ENCODE measurements at places on chromosomes 11 and 22.
A peak's percentile ranks its signal among the peaks of the same experiment; 100 is the strongest.

- no peak for DNase-seq
These were observed 87.0 kb downstream of the FAM168A start for GRCh38 chr11:73510877-73511276.

DNA sequence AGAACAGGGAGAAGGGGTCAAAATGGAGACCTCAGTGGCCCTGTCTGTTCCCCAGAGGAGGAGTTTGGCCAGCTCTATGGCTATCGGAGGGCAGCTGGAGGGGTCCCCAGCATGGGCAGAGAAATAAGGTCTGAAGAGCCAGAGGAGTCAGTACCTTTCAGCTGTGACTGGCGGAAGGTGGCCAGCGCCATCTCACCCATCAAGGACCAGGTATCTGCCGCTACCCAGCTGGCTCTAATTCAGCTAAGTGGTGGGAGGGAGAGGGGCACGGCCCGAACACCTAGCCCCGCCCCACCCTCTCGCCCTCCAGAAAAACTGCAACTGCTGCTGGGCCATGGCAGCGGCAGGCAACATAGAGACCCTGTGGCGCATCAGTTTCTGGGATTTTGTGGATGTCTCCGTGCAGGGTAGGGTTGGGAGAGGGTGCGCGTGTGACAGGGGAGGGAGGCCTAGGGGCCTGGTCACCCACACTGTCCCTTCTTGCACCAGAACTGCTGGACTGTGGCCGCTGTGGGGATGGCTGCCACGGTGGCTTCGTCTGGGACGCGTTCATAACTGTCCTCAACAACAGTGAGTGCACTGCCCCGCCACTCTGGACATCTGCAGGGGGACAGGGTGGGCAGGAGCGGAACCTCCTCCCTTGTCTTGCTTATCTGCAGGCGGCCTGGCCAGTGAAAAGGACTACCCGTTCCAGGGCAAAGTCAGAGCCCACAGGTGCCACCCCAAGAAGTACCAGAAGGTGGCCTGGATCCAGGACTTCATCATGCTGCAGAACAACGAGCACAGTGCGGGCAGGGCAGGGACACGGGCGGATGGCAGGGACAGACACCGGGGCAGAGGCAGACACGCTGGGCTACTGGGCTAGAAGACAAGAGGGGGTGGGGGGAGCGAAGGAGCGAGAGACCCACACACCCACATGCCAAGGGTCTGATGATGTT lies 2.8 kb downstream of the CTSW start:
- DNase-seq, result no peak

DNA sequence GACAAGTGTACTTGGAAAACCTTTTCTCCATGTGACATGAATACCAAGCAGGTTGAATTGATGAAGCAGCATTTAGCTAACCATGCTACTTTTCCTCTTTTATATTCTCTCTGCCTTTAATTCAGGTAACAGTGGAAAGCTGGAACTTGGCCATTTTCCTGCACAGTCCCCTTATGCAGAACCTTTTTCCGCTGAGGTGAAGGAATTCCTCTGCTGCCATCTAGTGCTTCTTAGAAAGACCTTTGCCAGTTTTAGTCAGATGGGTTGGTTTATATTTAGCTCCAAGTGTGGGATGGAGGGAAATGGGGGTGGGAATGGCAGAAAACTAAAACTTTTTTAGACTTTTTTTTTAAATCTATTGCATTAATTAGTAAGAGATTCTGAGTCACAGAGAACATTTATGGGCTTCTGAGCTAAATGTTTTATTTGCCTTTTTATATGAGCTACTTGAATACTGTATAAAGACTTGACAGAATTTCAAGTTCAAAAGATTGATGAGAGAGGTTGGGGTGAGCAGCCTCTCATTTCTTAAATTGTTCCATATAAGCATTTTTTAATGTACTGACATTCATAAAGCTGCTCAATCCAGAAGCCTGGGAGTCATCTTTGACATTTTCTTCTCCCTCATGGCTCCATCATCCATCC lies 153.9 kb upstream of the ZC3H12C start:
- peak; percentile 76 for DNase-seq

DNA sequence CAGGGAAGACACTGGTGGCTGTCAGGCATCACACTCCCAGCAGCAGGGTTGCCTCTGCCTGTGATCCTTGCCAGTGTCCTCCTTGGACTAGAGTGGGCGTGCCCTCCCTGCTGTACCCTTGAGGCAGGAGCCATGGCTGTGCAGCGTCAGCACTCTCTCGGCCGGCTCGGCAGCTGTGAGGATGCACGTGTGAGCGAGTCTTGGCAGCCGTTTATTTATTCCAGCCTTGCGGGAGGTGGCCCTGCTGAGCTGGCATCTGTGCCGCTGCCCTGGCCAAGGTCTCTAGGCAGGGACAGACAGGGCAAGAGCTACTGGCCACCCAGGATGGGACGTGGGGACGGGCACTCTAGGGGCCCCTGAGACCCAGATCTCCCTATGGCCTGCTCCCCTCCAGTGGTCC lies 33.9 kb downstream of the TSPAN4 start:
- no peak for DNase-seq

GRCh38 chr11:11125618-11126017 lies 227.4 kb downstream of the CSNK2A3 start:
- no peak for DNase-seq

DNA sequence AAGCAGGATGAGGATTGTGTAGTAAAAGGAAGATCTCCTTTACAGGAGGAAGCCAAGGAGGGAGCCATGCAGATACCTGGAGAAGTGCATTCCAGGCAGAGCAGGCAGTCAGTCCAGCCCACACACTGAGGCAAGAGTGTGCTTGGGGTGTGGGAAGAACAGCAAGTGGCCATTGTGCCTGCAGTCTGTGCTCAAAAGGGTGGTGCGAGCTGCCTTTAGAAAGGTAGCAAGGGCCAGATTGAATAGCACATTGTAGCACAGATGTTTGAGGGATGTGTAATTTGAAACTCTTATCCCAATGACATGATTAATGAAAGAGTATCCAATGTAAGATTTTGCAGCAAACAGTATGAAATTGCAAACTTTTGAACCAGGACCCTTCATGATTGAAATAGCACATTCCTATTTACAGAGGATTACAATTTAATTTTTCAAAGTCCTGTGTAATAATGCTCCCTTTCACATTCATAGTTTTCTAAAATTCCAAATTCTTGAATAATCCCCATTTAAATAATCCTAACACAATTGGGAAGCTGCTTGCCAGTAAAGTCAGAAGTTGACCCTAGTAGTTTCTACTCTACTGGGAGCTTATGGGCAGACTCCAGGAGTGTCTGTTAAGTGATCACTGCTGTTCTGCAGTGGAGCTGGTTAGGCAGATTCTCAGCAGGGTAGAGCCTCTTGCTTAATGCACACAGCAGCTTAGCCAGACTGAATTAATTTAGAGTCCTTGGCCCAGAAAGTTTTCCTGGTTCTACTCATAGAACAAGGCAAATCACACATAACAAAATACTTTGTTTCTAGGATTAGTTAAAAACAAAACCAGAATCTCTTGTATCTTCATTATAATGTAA lies 78.1 kb downstream of the CYB5R2 start:
- peak; percentile 27 for DNase-seq

DNA sequence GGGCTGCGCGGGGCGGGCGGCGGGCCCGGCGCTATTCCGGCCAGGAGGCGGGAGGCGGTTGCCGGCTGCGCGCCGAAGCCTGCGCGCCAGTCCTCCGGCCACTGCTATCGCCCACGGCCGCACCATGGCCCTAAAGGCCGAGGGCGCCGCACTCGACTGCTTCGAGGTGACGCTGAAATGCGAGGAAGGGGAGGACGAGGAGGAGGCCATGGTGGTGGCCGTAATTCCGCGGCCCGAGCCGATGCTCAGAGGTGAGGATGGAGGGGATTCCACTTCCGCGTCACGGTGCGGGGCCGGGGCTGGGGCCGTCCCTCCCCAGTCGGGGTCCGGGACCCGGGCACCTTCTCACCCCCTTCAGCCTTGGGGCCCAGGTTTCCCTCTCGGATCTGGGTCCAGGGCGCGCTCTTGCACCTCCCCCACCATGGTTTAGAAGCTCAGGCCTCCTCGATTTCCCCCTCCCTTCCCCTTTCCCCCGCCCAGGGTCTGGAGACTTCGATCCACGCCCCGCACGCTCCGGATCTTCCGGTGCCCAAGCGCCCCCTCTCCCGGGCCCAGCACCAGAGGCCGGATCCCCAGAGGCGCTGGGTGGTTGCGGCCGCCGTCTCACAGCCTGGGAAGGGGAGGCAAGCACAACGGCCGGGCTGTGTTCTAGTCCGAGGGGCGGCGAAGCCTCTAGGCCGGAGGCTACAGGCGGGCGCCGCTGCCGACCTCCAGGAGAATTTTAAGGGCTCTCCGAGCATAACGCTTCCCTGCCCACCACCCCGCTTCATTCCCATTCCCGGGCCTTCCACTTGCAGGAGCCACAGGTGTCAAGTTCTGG lies 517 bp downstream of the SPINDOC start:
- DNase-seq, result peak; percentile 59

DNA sequence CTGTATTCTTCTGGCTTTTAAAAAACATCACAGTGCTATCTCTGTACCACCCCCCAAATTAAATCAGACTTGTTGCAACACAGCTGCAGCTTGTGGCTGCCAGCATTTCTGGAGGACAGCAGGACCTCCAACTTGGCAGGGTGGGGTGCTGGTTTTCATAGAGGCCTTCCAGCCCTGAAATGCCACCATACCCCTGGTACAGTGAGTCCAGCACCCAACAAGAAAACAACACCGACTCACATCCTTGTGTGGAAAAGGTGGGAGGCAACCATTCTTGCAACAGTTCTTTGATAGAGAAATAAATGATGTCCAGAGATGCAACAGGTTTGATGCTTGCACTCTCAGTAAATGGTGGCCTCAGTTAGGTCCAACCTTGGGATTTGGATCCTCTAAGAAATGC lies 96.0 kb downstream of the ABTB2 start:
- no peak for DNase-seq

DNA sequence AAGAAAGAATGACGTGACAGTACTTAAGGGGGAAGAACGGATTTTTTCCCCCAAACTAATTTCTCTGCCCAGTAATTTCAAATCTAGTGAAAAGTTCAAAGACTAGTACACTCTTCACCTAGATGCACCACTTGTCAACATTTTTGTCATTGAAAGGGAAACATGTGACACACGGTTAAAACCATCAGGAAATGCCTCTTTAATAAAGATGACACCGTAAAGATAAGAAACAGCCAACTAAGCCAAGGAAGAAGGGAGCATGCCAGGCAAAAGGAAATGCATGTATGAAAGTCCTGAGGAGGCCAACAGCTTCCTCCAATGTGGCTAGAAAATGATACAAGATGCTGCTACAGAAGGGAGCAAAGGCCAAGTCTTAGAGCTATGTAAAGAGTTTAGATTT lies 49.4 kb downstream of the RSF1 start:
- DNase-seq, result no peak

- no peak for DNase-seq
These were observed 96.6 kb upstream of the SEZ6L start for GRCh38 chr22:26072621-26073020.

DNA sequence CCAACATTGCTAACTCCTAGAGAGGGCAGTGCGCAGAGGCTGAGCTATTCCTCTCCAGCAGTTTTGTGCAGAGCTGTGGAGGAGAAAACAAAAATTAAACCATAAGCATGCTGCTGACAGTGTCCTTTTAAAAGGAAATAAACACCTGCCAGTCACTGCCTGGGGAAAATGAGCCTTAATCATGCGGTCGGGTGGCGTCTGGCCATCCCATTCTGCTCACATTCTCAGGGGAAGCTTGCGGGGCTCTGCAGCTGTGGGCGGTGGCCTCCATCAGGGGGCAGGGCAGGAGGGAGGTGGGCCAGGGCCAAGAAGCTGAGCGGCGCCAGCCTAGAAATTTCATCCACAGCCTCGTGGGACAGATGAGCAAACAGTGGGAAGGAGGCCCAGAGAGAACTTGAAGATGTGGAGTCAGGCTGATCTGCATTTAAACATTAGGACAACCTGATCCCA lies 71.0 kb upstream of the TP53I11 start:
- DNase-seq, result peak; percentile 61

- DNase-seq, result no peak
These were observed 6.8 kb downstream of the OR51B2 start for GRCh38 chr11:5317292-5317691.

DNA sequence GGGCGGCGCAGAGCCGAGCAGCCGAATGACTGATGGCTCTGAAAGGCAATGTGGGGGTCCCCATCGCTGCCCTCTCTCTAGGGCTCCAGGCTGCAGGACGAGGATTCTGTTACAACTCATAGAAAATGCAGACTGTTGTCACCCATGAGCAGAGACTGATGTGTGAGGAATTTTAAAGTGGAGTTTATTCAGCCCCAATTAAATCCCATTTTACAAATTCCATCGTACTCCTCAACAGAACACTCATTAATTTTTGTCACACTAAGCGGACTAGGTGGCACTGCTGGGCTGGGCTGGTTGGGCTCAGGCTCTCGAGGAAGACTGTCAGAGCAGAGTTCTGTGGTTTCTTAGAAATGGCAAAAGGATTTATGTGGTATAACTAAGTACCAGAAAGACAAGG lies 102.6 kb upstream of the SPON1 start:
- DNase-seq, result no peak

- DNase-seq, result no peak
These were observed 1.6 kb downstream of the CAPN1 start for GRCh38 chr11:65183201-65183891.

GRCh38 chr11:128902515-128903066 lies 11.4 kb downstream of the KCNJ5 start:
- peak; percentile 74 for DNase-seq

DNA sequence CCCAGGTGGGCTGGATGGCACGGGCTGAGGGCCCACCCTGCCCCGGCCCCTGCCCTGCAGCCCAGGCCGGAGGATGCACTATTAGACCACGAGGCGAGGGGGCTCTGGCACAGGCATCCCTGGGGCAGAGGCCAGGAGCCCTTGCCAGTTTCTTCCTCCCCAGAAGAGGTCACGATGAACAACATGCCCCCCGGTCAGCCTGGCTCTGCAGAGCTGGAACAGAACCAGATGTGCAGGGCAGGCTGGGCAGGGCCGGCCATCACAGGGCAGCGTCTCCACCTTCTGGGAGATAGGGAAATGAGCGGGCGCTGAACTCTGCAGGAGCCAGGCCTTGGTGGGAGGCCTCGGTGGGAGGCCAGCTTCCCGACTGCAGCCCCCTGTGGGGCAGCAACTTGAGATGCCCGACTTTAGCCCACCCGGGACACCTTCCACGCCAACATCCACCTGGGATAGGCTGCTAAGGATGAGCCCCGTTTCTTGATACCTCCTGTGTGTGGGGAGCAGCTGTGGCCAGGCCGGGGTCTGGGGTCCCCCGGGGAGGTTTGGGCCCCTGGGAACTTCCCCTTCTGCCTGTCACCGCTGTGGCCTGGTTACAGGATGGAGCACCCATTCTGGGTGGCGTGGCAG lies 21.8 kb upstream of the GNB1L start:
- DNase-seq, result no peak

- no peak for DNase-seq
These were observed 150.8 kb downstream of the SHANK2 start for GRCh38 chr11:71101606-71102005.

DNA sequence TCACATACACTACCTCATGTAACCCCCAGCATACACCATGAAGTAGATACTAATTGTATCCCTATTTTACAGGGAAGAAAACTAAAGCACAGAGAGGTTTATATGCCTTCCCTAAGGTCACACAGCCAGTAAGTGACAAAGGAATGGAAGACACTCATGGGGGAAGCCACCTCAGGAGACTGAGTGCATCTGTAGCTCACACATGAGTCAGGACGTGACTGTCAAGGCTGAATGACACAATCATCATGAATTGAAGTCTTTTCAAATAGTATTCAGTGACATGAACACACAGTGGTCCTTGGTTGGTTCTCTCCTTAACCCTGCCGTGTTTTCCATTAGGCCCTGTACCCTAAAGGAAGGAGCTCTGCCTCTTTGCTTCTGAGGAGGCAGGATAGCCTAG lies 463.0 kb downstream of the NTM start:
- DNase-seq, result no peak
